ENCODE measurements at places on chromosomes 3 and 15.

DNA sequence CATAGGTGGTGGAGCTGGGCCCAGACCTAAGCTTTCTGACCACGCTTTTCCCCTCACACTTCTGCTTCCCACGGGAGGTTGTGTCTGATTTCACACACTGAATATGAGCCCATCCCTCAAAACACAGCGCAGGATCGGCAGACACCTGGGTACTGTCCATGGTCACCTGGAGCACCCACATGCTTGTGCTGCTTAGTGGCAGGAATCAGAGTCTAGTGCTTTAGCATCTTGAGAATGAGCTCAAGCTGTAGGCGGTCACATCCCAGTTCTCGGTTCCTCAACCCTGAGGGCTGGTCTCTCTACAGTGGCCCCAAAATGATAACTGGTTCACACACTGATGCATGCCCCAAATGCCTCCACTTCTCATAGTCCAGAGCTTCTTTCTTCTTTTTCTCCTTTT lies 111.0 kb downstream of the SEMA5B start:
- no peak for DNase-seq

DNA sequence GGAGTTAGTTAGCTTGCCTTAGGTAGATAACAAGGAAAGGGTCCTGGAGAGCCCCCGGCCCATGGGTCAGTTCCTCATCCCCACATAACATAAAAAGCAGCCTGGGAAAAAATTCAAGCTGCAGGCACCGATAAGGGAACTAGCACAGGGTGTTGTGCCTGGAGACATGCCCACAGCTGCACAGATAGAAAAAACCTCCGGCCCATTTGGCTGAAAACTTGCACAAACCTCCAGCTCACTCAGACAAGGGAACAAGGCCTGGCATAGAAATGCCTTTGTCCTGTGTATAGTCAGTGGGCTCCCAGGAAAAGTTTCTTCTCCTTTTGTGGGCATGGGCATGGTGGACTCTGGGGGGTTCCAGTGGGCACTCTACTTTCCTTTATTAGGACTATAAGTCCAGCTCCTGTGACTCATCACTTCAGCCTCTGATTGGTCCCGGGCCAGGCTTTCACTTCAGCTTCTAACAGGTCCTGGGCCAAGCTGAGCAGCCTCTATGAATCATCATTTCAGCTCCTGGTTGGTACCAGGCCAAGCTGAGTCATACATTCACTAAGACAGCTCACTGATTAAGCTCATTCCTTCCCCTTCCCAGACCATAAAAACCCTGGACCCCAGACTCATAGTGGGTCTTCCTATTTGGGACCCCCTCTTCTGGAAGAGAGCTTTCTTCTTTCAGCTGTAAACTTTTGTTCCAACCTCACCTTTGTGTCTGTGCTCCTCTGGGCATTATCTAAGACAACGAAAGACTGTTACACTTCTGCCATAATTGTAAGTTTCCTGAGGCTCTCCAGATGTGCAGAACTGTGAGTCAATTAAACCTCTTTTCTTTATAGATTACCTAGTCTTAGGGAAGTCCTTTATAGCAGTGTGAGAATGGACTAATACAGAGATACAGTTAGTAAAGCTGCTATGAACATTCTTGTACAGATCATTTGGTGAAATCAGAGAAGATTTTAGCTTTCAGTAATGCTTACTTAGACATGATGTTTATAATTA lies 348.0 kb upstream of the DPPA4 start:
- DNase-seq: no peak

DNA sequence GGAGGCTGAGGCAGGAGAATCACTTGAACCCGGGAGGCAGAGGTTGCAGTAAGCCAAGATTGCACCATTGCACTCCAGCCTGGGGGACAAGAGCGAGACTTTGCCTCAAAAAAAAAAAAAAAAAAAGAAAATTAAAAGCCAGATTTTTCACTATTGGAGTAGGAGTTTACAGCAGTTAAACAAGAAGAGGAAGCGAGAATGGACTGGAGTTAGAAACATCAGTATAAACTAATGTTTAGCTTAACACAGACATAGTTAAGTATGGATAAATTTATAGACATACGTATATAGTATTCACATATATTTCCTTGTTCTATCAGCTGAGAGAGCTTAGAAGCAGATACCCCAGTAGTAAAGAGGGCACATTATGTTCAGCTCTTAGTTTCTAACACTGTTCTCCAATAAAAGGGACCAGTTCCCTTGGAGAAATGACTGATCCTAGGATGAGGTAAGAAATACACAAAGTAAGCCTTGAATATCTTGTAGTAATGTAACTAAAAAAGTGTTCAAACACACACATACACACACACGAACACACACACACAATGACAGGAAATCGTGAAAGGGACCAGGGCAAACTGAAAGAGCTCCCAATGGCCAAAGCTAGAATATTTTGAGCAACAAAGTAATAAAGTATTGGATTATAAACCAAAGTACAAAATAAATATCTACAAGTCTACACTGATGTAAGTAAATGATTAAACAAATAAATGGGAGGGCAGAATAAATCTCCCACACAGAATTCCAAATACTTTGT lies 25.1 kb downstream of the PIK3CB start:
- no peak for DNase-seq

GRCh38 chr15:47764666-47765065 lies 47.4 kb downstream of the SEMA6D start:
- no peak for DNase-seq

DNA sequence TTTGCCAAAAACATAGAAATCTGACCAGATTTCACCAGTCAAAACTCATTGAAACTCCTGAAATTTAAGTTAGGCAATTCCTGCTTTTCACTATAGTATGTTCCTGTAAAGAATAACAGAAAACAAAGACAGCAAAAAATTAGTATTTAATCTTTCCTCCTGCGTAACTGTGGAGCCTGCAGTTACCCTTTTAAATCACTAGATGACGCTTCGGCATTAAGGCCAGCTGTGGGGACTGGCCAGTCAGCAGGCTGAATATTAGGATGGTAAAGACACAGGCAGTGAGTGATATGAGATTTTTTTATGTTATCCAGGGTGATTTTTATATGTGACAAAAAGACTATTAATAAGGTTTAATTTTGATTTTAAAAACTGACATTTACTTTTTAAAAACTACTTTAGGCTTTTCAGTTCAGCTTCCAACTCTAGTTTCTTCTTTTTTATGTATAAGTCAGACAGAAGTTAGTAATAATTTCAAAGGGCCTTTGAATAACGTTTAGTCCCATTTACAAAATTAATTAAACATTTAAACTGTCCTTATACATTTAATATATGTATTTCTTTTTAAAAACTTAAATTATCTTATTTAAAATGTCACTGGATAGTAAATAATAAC lies 165.1 kb downstream of the PPM1L start:
- DNase-seq: no peak

DNA sequence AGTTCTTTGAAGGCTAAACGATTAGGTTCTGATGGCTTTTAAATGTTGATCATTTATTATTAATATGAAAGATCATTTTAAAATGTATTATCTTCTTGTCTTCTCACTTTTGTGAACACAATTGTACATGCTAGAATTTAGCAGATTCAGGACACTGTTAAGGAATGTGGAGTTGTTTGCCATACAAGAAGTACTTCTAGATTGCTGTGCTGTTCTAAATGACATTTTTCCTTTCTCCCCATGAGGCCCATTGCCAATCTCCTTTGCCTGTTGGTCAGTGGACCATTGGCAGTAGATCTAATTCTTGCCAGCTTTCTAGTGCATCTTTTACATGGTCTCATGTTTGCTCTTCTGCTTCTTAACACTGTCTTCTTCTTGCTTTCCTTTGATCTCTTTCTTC lies 242.3 kb downstream of the MECOM start:
- DNase-seq: no peak

GRCh38 chr15:28118083-28118482 lies 19.0 kb upstream of the OCA2 start:
- DNase-seq: no peak

All from activated CD8-positive, alpha-beta memory T cell treated with anti-CD3 and anti-CD28 coated beads, Interleukin-2, amount 50 U/mL, for 4 hours (primary cell).